ENCODE measurements at places on chromosomes 6 and 20.

DNA sequence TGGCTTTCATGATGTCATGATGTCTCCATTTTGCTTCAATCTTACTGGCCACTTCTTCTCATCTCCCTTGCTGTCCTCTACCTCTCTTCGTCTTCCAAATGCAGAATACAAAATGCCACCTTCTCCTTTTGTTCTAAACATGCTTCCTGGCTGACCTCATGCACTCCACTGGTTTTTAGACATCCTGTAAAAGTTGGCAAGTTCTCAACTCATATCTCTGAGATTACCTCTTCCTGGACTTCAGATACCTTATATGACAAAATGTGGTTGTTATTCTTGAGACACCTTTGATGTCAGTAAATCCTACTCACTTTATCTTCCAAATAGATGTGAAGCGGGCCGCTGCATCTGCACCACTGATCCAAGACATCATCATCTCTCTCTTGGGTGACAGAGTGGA lies 212.7 kb upstream of the FOXA2 start:
- DNase-seq, result no peak

DNA sequence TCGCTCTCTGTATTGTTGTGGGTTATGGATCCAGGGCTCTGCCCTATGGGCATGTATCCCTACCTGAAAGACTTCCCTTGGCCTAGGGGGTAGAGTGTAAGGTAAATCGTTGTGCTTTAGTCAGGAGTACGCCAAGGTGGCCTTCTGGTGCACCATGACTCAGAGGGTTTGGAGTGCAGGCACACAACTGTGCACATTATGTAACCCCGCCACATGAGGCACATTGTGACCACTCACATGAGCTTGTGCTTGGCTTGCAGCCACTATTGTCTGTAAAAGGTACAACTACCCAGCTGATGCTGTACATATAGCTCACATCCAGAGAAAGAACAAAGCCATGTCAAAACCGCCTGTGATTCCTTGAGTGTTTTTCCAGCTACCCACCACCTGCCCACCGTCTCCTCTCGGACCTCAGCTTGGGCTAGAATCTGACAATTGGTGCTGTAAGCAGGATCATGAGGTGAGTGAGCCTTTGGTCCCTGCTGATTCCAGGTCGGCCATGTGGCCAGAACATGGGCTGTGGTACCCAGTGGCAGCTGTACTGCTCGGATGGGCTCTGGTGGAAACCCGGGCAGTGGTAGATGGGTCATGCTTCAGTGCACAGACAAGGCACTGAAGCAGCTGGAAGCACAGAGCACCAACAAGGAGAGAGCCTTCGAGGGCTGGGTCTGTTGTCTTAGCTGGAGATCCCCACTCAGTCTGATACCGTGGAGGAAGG lies 33.8 kb downstream of the HDDC2 start:
- no peak for DNase-seq

DNA sequence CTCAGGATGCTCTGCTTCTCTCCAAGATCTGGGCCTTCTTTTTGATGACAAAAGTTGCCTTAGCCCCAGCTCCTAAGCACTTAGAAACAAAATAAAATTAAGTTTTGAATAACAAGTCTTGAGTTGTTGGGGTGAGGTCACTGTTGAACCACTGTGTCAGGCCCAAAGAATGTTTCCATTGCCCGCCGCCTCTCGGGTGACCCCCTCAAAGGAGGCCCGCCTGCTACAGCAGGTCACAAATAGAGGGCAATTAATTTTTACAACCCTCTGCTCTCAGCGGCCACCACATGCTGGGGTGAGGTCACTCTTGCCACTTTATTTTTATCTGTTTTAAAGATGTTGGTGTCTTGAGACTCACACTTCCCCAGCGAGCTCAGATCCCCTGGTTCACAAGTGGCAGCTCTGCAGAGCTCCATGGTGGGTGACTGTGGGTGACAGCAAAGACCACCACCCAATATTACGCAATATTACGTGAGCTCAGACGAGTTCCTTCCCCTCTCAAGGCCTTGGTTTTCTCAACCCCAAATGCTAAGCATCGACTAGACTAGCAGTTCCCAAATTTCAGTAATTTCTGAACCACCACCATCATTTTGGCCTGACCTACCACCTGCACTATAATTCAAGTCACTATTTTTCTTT lies 247.7 kb upstream of the PMEPA1 start:
- no peak for DNase-seq

DNA sequence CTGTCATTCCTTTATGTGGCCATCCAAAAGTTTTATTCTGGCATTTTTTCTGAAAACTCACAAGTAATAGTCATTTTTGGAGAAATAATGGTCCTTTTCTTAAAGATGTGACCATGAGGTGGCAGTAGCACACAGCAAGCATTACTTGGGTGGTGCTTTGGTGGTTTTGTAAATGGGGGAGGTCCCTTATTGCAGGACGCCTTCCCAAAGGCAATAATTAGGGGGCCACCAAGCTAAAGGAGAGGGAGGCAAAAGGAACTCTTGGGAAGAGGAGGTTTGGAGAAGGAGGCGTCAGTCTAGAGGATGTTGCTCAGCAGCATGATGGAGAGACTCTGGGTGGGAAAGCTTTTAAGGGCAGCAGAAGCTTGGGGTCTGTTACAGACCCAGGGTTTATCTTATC lies 422.6 kb upstream of the MMS22L start:
- no peak for DNase-seq

DNA sequence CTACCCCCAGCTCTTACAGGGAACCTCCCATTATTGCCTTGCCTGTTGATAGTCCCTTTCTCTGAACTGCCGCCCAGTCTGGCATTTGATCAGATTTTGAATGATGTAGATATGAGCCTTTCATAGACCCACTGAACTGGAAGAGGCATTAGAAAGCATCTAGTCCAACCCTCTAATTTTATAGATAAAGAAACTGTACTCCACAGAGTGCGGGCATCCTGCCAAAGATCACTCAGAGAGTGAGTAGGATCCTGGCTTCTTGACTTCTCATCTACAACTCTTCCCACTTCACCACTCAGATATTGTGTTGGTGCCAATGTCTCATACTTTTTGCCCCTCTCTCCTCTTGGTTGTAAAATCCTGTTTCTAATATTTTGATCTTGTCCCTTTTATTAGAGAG lies 179.2 kb upstream of the BMP2 start:
- DNase-seq, result no peak

GRCh38 chr6:148884461-148884860 lies 137.6 kb downstream of the UST start:
- no peak for DNase-seq

DNA sequence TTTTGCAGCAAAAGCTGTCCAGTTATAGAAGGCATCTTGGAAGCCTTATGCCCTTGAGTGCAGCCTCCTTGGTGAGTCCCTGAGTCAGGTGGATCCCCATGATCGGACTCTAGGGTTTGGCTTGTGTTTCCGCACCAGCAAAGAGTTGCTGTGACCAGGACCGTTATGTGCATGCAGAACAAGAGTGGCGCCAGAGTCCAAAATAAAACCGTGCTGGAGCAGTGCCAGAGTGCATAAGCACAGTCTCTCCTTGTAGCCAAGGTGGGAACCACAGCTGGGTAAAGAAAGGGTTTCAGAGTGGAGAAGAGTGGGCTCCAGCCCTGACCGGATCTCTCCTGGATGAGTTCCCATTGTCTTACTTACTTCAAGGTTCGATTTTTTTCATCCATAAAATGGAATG lies 58.6 kb downstream of the FOXA2 start:
- no peak for DNase-seq

DNA sequence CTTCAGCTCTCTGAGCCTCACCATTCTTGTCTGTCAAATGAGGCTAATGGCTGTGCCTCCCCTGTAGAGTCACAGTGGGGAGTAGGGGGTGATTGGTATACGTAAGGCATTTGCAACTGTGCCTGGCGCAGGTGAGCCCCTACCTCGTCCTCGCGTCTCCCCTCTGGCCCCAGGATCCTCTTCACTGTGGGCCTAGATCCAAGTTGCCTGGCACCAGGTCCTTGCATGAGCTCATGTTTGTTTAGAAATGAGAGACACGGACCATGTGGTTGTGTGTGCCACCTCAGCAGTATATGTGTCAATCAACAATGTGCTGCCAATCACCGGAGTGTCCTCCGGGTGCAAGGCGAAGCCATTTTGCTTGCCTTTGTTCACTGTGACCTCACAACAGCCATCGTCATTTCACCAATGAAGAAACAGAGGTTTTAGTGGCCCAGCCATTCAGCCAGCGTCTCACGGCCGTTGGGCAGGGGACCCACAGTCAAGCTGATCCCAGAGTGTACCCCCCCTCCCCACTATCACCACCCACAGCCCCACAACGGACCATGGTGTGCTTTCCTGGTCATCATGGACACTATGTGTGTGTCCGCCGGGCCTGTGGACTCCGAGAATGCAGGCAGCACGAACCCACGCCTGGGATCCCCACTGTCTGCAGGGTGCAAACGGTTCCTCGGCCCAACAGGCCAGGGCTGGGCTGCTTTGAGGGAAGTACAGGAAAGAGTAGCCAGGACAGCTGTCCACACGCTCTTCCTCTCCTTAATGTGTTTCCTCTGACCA lies 35.9 kb upstream of the STX16 start:
- DNase-seq, result no peak

GRCh38 chr6:167760979-167761793 lies 65.5 kb upstream of the AFDN start:
- no peak for DNase-seq

- DNase-seq, result no peak
These were observed 113.0 kb downstream of the PLEKHG1 start for GRCh38 chr6:150712505-150713252.

GRCh38 chr6:142760152-142760551 lies 184.8 kb downstream of the HIVEP2 start:
- no peak for DNase-seq

GRCh38 chr6:151948002-151948743 lies 140.7 kb downstream of the ESR1 start:
- DNase-seq, result peak; percentile 71

DNA sequence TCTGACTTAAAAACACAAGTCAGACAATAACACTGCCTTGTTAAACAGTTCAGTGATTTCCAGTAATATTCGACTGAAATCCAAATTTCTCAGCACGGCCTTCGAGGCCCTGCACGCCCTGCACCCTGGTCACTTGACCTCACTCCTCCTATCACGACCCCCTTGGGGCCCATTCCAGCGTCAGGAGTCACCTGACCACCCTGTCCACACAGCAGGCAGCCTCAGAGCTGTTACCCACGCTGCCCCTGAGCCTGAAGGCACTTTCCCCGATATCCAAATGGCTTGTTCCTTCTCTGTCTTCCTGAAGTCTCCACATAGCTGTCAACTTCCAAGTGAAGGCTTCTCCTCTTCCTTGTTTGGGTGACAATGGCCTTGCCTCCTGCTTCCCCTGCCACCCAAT lies 33.1 kb upstream of the SMOC2 start:
- no peak for DNase-seq

DNA sequence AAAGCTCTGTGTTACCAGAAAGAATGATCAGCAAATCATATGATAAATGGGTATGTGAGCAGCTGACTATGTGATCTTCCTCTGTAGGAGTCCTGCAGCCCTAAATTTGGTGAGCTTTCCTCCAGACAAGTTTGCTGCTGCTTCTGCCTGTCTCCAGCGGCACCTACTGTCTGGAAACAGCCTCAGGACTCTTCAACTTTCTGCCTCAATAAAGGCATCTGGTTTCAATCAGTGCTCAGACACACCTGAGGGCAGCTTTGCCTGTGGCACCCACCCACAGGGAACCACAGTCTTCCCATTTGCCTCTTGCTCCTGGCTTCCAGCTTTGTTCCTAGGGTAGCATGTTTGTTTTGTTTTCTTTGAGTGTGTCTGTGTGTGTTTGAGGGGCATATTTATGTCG lies 727.9 kb upstream of the MAN1A1 start:
- DNase-seq, result no peak

- DNase-seq, result no peak
These were observed 373.8 kb downstream of the GJA1 start for GRCh38 chr6:121809211-121809610.

DNA sequence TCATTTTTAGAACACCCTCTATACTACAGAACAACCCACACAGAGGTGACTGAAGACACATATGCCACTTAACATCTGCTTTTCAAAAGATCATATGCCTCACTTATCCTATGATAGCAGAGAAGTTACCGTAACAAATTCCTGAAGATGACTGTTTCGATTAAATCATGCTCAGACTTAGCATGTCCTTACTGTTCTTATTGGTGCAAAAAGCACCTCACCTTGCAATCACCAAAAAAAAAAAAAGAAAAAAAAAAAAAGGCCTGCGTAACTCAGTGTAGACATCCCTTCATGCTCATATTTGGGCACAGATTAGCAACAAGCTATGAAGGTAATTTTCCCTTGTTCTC lies 17.7 kb upstream of the DST start:
- no peak for DNase-seq

GRCh38 chr6:38012573-38012972 lies 193.0 kb downstream of the ZFAND3 start:
- no peak for DNase-seq

- no peak for DNase-seq
These were observed 18.2 kb upstream of the MYB start for GRCh38 chr6:135162678-135163439.

GRCh38 chr20:54633374-54634355 lies 158.3 kb downstream of the DOK5 start:
- DNase-seq, result peak; percentile 11

- DNase-seq, result no peak
These were observed 4.9 kb upstream of the RNF24 start for GRCh38 chr20:4020256-4020655.

GRCh38 chr6:101232961-101233360 lies 160.5 kb upstream of the GRIK2 start:
- DNase-seq, result no peak

GRCh38 chr6:47141171-47141570 lies 99.0 kb upstream of the ADGRF1 start:
- no peak for DNase-seq

GRCh38 chr20:12110711-12111110 lies 193.0 kb downstream of the BTBD3 start:
- DNase-seq, result peak; percentile 4

DNA sequence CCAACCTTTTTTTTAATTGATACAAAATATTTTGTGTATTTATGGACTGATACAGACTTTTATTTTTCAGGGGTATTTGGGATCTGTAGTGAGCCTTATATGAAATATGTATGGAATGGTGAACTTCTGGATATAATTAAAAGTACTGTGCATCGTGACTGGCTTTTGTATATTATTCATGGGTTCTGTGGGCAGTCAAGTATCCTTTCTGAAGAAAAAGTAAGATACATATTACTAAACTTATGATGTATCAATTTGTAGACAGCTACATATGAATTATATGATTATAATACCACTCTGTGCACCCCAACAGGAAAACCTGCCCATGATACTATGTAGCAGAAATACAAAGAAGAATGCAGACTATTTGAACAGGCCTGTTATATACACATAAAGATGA lies 47.2 kb downstream of the FIG4 start:
- DNase-seq, result no peak

- no peak for DNase-seq
These were observed 2.6 kb downstream of the EPHA7 start for GRCh38 chr6:93416571-93417420.

DNA sequence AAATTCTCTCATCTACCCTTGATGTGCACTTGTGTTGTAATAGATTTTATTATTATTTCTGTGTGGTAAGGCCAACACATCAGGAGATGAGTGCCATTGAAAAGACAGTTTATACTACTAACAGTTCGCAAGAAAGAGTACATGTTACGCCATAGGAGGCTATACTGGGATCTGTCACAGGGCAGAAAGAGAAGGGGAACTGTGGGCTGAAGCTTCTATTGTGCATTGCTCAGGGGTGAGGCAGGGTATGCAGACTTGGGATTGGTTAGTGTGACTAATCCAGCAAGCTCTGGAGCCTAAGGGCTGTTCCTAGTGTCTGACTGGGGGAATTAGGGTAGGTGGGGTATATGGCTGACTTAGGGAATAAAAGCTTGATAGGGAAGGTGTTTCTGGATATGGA lies 50.9 kb downstream of the GPR63 start:
- no peak for DNase-seq
